ENCODE measurements at places on chromosomes 16 and 17.

DNA sequence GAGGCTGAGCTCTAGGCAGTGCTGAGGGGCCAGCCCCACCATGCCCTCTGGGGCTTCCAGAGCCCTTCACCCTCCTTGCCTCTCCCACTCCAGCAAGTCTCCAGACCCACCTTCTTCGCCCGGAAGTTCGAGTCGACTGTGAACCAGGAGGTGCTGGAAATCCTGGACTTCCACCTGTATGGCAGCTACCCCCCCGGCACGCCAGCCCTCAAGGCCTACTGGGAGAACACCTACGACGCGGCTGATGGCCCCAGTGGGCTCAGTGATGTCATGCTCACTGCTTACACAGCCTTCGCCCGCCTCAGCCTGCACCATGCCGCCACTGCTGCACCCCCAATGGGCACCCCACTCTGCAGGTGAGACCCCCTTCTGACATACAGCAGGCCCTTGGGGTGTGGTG is 10.5 kb downstream of the XYLT2 start:
- no peak for DNase-seq

DNA sequence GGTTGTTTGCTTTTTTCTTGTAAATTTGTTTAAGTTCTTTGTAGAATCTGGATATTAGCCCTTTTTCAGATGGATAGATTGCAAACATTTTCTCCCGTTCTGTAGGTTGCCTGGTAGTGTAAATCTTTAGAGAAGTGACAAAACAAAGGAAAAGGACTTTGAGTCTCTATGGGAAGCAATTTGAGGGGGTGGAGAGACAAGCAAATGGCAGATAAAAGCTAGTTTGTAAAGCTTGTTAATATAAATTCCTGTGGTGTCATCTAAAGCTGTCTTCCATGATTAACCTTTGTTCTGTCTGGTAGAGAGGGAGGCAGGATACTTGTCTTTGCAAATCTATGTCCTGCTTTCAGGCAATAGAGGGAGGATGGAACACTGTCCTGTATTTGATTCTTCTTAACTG is 40.6 kb upstream of the CACNG4 start:
- DNase-seq: no peak

DNA sequence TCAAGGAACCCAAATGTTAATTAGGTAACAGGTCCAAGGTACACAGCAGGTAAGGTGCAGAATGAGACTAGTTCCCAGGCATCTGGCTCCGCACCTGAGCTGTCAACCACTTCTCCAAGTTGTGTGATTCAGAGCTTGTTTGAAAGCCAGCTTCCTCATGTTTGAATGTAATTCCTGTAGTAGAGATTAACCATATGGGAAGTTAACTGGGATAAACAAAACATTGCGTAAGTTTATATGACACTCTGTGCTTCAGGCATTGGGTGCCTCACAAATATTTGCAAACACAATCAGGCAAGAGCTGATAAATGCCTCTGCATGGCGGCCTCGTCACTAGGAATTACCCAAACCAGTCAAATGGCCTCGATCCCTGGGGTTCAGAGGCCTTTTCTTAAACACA is 27.9 kb upstream of the CPHXL start:
- DNase-seq: no peak

DNA sequence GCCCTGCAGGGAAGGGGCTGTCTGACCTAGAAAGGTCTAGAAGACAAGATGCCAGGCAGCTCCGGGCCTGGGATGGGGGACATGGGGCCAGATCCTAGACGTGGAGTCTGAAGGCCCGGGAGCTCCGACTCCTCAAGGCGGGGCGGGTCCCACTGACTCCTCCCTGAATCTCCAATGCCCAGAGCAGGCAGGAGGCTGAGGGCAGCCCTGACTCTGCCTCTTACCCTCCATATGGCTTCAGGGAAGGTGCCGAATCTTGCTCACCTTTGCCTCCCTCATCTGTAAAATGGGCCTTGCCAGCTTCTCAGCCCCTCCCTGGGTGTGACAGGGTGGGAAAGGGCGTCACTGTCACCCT is 14.8 kb downstream of the VASN start:
- no peak for DNase-seq

- DNase-seq: no peak
Observed at GRCh38 chr16:56841233-56841632, 23.8 kb upstream of the SLC12A3 start.

- no peak for DNase-seq
Observed at GRCh38 chr16:16120382-16121184, 102.7 kb downstream of the ABCC6 start.

DNA sequence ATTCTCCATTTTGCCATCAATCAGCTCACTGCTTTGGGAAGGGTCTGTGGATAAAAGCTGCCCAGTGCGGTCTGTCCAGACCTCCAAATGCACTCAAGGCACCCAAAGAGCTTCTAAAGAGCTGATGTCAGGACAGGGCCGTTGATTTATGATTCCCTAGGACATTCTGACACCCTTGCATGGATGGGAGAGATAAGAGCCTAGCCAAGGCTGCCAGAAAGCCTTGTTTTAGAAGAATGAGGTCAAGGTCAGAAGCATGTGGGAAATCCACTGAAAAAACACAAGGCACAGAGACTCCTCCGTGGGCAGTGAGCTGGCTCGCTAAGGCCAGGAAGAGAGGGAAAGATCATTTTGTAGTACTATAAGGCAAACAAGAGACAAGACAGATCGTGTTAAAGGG is 214.0 kb downstream of the CDH11 start:
- DNase-seq: no peak

GRCh38 chr17:77196251-77196650 is 55.5 kb downstream of the SEC14L1 start:
- DNase-seq: no peak

DNA sequence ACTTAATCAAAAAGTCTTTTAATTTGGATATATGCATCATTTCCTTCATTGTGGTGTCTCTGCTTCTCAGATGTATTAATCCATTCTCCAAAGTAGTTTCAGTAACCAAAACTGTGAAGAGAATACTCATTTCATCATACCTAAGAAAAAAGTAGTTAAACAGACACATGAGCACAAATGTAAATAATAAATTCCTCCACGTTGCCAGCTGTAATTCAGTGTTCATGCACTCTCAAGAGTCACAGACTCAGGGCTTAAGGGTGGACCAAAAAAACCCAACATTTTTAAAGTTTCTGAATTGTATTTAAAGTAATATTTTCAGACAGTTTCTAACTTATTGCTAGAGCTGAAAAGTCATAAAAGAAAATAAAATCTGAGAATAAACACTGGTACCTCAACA is 19.0 kb downstream of the POLG2 start:
- DNase-seq: no peak

DNA sequence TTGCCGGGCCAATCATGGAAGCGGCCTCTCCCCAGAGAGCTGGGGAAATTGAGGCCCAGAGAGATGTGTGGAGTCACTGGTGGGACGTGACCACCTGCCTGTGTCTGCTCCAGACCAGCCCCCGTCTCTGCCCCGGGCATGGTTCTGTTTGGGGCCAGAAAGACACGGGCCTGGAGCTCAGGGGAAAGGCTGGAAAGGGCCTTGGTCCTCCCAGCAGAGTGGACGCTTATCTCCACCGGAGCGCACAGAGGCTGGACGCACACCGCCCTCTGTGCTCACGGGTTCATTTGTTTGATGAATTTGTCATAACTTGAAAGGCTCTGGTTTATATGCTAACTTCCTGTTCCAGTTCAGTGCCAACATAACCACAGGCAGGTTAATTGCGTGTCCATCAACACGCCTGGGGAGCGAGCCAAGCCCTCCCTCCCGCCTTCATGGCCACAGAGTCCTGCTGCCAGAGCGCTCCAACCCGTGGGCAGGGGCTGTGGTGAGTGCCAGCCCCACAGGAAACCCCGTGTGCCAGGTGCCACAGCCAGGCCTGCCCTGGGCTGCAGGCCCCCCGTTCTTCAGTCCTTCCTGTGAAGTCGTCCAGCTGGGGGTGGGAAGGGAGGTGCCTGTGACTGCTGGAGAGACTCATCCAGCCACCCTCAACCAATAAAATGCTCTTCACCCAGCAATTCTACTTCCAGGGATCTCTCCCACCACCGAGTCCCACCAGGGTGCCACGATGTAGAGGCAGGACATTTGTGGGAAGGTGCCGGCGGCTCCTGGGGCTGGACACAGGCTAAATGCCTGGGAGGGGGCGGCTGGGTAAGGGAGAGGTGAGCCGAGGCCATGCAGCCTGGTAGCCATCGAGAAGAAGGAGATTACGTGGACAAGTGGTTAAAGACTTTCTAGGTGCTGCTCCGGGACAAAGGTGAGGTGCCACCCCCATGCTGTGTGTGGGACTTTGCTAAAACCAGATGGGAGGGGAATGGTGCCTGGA is 29.4 kb upstream of the BAHCC1 start:
- no peak for DNase-seq

DNA sequence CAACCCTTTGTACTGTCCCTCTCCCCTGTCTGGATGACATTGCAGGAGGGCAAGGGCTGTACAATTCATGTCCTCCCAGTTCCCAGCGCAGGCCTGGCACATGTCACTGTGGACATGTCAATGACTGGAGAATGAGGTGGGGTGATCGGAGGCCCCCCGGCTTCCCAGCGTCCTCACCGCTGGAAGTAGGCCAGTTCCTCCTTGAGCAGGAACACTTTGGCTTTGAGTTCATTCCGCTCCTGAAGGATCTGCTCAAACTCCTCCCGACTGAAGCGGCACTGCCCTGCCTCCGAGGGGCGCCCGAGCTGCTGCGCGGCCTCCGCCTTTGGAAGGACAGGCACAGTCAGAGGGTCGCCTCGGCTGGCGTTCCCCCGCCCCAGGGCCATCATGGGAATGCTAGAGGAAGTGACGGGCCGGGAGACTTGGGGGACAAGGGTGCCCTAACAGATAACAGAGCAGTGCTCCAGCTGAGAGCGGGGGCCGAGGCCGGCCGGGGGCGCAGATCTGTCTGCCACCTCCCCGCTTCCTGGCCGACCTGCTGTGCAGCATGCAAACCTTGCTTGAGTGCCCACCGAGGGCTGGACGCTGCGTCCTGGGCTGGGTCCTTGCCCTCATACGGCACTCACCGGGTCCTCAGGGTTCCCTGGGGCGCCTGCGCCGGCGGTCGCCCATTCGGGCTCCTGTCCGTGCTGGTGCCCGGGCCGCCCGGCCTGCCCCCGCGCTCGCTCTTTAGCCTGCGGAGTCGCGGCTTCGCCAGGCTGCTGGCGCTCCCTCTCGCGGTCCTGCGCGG is 1.3 kb downstream of the RILP start:
- DNase-seq: no peak

DNA sequence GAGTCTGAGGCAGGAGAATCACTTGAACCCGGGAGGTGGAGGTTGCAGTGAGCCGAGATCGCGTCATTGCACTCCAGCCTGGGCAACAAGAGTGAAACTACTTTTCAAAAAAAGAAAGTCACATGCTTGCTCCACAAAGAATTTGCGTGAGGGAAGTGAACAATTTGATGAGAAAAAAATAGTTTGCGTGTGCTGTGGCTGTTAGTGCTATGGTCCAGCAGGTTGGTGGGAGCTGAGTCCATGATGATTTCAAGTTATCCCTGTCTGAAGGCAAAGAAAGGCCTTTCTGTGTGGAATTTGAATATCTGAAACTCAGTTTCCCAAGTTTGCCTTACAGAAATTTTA is 21.0 kb downstream of the PRCD start:
- DNase-seq: no peak

DNA sequence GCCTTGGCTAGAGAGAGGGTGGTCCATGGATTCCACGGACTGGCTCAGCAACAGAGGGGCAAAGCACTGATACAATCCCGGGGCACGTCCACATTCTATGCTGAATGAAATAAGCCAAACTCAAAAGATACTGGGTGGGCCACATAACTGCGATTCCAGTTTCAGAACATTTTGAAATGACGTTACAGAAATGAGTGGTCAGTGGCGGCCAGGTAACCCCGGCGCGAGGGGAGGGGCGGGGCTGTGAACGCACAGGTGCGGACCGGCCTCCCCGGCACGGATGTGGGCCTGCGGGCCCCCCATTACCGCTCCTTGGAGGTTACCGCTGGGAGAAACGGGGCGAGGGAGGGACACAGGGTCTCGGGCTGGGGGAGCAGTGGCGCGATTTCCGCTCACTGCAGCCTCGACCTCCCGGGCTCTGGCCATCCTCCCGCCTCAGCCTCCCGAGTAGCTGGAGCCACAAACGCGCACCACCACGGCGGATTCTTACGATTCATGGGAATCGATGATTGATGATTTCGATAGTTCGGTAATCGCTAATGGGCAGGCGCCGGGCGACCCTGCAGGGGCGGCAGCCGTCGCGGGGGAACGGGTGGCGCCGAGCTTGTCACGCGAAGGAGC is 559 bp downstream of the MVD start:
- no peak for DNase-seq

DNA sequence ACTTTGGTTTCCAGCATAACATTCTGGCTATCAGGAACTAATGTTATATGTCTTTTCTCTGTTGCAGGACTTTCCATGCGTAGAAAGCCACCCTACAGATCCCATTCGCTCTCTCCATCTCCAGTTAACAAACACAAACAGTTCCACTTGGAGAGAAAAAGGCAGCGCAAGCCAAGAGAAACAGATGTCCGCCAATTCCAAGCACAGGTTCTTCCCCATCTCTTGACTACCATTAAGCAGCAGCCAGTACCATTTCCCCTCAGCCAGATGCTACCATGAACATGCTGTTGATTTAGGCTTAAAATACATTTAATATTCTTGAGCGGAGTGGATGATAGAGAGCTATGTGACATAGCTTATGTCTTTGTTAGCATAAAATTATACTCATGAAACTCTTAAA is 22.4 kb downstream of the CEP95 start:
- DNase-seq: no peak

DNA sequence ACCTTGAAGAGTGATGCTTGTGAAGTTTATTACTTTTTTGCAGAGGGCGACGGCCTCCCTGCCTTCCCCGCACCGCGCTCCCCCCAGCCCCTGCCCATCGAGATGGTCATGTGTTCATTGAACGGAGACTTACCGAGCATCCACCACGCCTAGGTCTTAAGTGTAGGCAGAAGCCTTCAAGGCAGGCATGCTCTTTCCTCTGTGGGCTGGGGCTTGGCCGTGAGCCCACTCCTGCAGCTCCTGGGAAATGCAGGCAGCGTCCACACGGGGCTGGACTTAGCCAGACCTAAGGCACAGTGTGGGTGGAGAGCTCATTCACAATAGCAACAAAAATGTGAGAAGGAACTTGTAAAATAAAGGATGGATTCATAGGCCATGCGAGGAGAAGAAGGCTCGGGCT is 19.2 kb downstream of the RNF213 start:
- no peak for DNase-seq

GRCh38 chr16:12494661-12495060 is 309.0 kb downstream of the CPPED1 start:
- no peak for DNase-seq

DNA sequence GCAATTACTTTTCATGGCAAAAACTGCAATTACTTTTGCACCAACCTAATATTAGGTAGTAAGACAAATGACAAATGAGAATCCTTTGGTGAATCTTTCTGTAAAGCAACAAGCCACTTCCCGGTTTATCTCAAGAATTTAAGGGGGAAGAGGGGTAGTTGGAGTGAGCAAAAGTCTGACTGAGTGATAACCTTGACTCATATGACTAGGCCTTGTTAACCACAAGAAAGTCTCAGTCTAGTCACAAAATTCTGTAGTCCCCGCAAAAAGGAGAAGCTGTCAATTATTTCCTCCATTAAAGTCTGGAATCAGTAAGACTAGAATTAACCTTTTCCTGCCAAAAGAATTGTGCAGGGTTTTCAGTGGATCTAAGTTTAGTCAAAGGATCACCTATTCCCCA is 72.2 kb upstream of the GNAO1 start:
- no peak for DNase-seq

GRCh38 chr17:58039975-58040374 is 32.9 kb upstream of the SRSF1 start:
- no peak for DNase-seq

- DNase-seq: no peak
Observed at GRCh38 chr16:73725156-73725555, 571.5 kb upstream of the PSMD7 start.

- DNase-seq: no peak
Observed at GRCh38 chr17:77957235-77957856, 1.2 kb upstream of the TNRC6C start.

- DNase-seq: no peak
Observed at GRCh38 chr16:23013484-23013883, 135.8 kb downstream of the USP31 start.

Measured in GM12891 (cell line).